ENCODE measurements at places on chromosomes 7 and 10. TPM values are rescaled to one million over a fixed set of nuclear protein-coding genes. Genes with fewer than 3 reads are reported as not detected.
A peak's percentile ranks its signal among the peaks of the same experiment; 100 is the strongest.

- H3K27ac ChIP-seq: no peak overlapping the region
- H3K36me3 ChIP-seq: no peaks in the 10 kb centered on the region
- no peaks in the 10 kb centered on the region for H3K27me3 ChIP-seq
- DNase-seq: no peak
Observed at GRCh38 chr7:78232806-78233205, 434.2 kb downstream of the PHTF2 start.

DNA sequence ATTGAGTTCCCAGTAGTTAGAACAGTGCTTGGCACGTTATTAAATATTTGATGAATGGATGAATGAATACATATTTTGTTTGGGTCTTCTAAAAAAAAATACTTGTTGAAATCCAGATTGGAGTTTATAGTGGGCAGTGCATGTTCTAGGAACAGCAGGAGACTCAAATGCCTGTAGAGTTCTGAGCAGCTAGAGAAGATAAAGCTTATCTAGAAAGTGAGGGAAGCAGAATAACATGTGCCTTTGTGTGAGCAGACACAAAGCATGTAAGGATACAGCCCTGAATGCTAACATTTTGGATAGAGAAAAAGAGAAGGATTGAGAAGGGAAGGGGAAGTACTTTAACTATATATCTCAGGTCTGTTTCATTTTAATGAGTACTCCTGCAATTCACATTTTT lies 71.9 kb downstream of the SRI start:
- no peak overlapping the region for H3K27ac ChIP-seq
- H3K4me3 ChIP-seq: no peak overlapping the region
- no peaks in the 10 kb centered on the region for H3K27me3 ChIP-seq
- H3K36me3 ChIP-seq: no peaks in the 10 kb centered on the region

- DNase-seq: no peak
- H3K4me1 ChIP-seq: no peaks in the 10 kb centered on the region
- no peaks in the 10 kb centered on the region for H3K36me3 ChIP-seq
- no peak overlapping the region for H3K4me3 ChIP-seq
- H3K27me3 ChIP-seq: no peaks in the 10 kb centered on the region
Observed at GRCh38 chr7:42197451-42197850, 39.6 kb downstream of the GLI3 start.

- peaks cover 9% of the 10 kb centered on the region for H3K36me3 ChIP-seq
- no peak overlapping the region for H3K4me3 ChIP-seq
- no peak for DNase-seq
- H3K27me3 ChIP-seq: no peaks in the 10 kb centered on the region
- H3K4me1 ChIP-seq: peaks cover 9% of the 10 kb centered on the region
Observed at GRCh38 chr10:86795353-86795752, 38.9 kb downstream of the BMPR1A start.

GRCh38 chr10:36638462-36639155 lies 486.8 kb upstream of the ANKRD30A start:
- no peaks in the 10 kb centered on the region for H3K27me3 ChIP-seq
- H3K4me1 ChIP-seq: no peaks in the 10 kb centered on the region
- no peak overlapping the region for H3K27ac ChIP-seq

DNA sequence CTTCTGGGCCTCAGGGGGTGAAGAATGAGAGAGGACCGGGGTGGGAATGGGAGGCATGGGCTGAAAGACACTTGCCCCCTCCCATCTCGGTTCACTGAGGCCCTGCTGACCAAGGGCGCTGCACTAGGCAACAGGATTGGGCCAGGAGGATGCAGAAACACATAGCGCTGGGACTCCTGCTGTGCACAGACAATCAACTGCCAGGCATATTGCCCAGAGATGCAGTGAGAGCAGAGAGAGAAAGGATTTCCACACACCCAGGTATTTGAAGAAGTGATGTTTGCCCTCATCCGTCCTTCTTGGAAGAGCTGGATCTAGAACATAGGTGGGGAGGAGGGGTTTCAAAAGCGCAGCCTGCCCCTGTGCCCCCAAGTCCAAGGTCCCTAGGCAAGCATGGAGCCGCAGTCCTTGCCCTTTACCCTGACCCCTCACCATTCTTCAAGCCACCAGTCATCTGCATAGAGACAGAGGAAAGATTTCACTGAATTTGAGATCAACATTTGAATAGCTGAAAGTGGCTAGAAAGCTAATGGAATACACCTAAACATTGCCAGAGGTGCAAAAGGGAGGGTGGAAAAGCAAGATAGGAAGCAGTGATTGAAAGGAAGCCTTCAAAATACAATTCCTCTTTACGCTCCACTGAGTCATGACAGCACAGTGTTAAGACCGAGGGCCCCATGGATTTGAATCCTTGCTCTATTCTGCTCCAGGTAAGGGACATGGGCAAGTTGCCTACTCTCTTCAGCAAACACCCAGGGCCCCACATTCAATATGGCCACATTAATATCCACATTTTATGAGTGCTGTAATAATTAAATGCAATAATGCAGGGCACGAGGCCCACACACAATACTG lies 44.2 kb upstream of the TNS3 start:
- no peaks in the 10 kb centered on the region for H3K36me3 ChIP-seq
- H3K27me3 ChIP-seq: no peaks in the 10 kb centered on the region
- DNase-seq: peak; percentile 64
- peak overlapping the region; percentile 29 for H3K27ac ChIP-seq
- H3K4me3 ChIP-seq: no peak overlapping the region

GRCh38 chr7:157320608-157320980 lies 16.2 kb upstream of the DNAJB6 start:
- H3K27ac ChIP-seq: no peak overlapping the region
- H3K4me3 ChIP-seq: no peak overlapping the region
- no peaks in the 10 kb centered on the region for H3K4me1 ChIP-seq
- H3K27me3 ChIP-seq: no peaks in the 10 kb centered on the region

GRCh38 chr10:114405011-114405350 lies 679 bp upstream of the AFAP1L2 start:
- H3K36me3 ChIP-seq: no peaks in the 10 kb centered on the region
- H3K4me3 ChIP-seq: peak overlapping the region; percentile 71
- DNase-seq: no peak
- H3K27ac ChIP-seq: no peak overlapping the region
- peaks cover 6% of the 10 kb centered on the region for H3K4me1 ChIP-seq

GRCh38 chr7:99389772-99390171 lies 15.2 kb downstream of the ARPC1B start:
- no peak overlapping the region for H3K27ac ChIP-seq
- H3K36me3 ChIP-seq: peaks cover 62% of the 10 kb centered on the region
- DNase-seq: no peak
- H3K4me3 ChIP-seq: no peak overlapping the region
- H3K27me3 ChIP-seq: no peaks in the 10 kb centered on the region

- peak overlapping the region; percentile 100 for H3K4me3 ChIP-seq
- peak; percentile 67 for DNase-seq
- H3K27me3 ChIP-seq: no peaks in the 10 kb centered on the region
- H3K4me1 ChIP-seq: no peaks in the 10 kb centered on the region
- no peak overlapping the region for H3K27ac ChIP-seq
Observed at GRCh38 chr7:124764051-124764846, 1.3 kb downstream of the GPR37 start.

DNA sequence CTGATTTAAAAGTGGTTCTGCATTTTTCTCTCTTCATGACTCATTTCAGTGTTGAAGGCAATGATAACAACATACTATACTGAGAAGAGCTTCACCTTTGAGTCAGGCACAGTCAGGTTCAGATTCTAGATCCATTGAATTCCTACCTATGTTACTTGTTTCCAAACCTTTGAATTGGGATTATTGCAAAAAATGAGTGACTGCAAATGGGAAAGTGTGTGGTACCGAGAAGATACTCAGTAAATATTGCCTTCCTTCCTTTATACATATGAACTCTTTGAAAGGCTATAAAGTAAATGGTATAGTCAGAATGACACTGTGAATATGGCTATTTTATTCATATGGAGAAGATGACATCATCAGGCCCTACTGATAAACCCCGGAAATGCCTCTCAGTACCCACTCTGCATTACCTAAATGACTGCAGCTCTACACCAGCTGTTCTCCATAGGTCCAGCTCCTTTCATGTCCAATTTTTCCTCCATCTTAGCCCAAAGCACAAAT lies 66.7 kb upstream of the FGL2 start:
- H3K36me3 ChIP-seq: no peaks in the 10 kb centered on the region
- no peak overlapping the region for H3K27ac ChIP-seq
- no peaks in the 10 kb centered on the region for H3K4me1 ChIP-seq
- H3K4me3 ChIP-seq: no peak overlapping the region

- H3K27ac ChIP-seq: no peak overlapping the region
- DNase-seq: peak; percentile 90
- H3K4me1 ChIP-seq: peaks cover 9% of the 10 kb centered on the region
Observed at GRCh38 chr7:47474937-47475879, 106.7 kb downstream of the TNS3 start.

GRCh38 chr10:51035344-51035743 lies 38.9 kb upstream of the PRKG1 start:
- no peaks in the 10 kb centered on the region for H3K36me3 ChIP-seq
- no peak for DNase-seq
- H3K27ac ChIP-seq: no peak overlapping the region
- peaks cover 5% of the 10 kb centered on the region for H3K4me1 ChIP-seq
- H3K4me3 ChIP-seq: no peak overlapping the region

DNA sequence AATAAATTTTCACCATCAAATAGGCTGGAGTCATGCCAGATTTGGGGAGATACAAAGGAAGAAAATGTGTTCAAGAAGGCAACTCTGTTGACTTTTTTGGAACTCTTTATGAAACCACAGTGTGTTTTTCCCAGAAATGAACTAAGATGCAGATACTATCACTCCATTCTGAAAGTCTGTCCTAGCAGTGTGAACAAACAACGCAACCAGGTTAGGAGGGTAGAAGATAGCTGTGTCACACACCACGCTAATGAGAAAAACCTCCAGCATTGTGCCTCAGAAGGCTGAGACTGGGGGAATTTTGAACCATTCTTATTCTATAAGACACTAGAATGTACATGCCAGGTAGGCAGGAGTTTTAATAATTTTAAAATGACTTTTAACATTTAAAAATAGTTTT lies 15.9 kb upstream of the ATP6V0A4 start:
- no peak for DNase-seq
- no peaks in the 10 kb centered on the region for H3K4me1 ChIP-seq
- no peak overlapping the region for H3K27ac ChIP-seq

GRCh38 chr10:128067691-128068397 lies 58.4 kb downstream of the MKI67 start:
- H3K36me3 ChIP-seq: no peaks in the 10 kb centered on the region
- peaks cover 9% of the 10 kb centered on the region for H3K4me1 ChIP-seq
- H3K27ac ChIP-seq: no peak overlapping the region
- H3K4me3 ChIP-seq: no peak overlapping the region

GRCh38 chr7:132965951-132966350 lies 115.9 kb downstream of the CHCHD3 start:
- DNase-seq: no peak
- no peaks in the 10 kb centered on the region for H3K36me3 ChIP-seq
- no peak overlapping the region for H3K27ac ChIP-seq
- H3K4me1 ChIP-seq: no peaks in the 10 kb centered on the region
- no peaks in the 10 kb centered on the region for H3K27me3 ChIP-seq

- H3K4me1 ChIP-seq: no peaks in the 10 kb centered on the region
- H3K36me3 ChIP-seq: peaks cover 79% of the 10 kb centered on the region
- H3K4me3 ChIP-seq: no peak overlapping the region
Observed at GRCh38 chr7:75579899-75580298, 87.8 kb downstream of the SPDYE5 start.

DNA sequence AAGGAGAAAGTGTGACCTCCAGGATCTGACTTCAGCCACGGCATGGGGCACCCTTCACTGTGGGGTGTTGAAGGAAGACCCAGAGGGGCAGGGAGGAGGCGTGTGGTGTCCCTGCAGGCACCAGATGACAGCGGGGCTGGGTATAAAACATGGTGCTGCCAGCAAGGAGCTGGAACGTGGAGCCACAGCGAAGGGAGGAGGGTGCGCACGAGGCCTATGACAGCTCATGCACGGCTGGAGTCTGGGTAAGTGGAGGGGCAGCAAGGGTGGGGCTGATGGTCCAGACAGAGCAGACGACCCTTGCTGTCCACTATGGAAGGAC lies 27.8 kb upstream of the FOXL3 start:
- DNase-seq: no peak
- no peaks in the 10 kb centered on the region for H3K27me3 ChIP-seq
- H3K27ac ChIP-seq: no peak overlapping the region
- no peaks in the 10 kb centered on the region for H3K4me1 ChIP-seq
- H3K36me3 ChIP-seq: peaks cover 6% of the 10 kb centered on the region
- H3K4me3 ChIP-seq: peak overlapping the region; percentile 56

DNA sequence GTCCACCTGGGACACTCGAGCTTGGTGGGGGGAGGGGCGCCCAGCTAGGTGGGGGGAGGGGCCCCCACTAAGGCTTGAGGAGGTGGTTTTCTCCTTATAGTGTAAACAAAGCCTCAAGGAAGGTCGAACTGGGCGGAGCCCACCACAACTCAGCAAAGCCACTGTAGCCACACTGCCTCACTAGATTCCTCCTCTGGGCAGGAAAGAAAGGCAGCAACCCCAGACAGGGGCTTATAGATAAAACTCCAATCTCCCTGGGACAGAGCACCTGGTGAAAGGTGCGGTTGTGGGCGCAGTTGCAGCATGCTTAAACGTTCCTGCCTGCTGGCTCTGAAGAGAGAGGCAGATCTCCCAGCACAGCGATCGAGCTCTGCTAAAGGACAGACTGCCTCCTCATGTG lies 133.1 kb downstream of the SNX13 start:
- DNase-seq: peak; percentile 67
- no peak overlapping the region for H3K4me3 ChIP-seq
- H3K27me3 ChIP-seq: no peaks in the 10 kb centered on the region
- peaks cover 8% of the 10 kb centered on the region for H3K4me1 ChIP-seq
- H3K36me3 ChIP-seq: peaks cover 15% of the 10 kb centered on the region
- H3K27ac ChIP-seq: no peak overlapping the region

GRCh38 chr7:46207931-46208634 lies 287.0 kb upstream of the IGFBP3 start:
- H3K4me1 ChIP-seq: no peaks in the 10 kb centered on the region
- H3K4me3 ChIP-seq: no peak overlapping the region
- DNase-seq: no peak
- no peak overlapping the region for H3K27ac ChIP-seq
- no peaks in the 10 kb centered on the region for H3K36me3 ChIP-seq

GRCh38 chr7:70553364-70553763 lies 578.6 kb upstream of the GALNT17 start:
- H3K4me3 ChIP-seq: no peak overlapping the region
- no peak overlapping the region for H3K27ac ChIP-seq

DNA sequence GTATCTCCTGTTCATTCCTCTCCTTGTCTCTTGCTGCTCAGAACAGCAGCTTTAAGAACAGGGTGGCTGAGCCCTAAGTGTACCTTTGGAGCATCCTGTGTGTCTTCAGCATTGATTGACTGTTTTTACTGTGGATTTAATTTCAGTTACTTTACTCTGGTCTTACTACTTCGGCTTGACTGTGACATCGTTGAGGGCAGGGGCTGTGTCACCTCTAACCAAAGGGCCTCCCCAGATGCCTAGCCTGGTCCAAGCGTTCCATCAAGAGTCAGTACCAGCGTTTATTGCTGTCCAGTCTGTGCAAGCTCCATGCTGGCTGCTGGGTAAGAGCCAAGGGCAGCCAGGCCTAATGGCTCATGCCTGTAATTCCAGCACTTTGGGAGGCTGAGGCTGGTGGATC lies 32.4 kb downstream of the CCM2 start:
- no peak overlapping the region for H3K27ac ChIP-seq
- H3K4me1 ChIP-seq: peaks cover 3% of the 10 kb centered on the region
- peaks cover 12% of the 10 kb centered on the region for H3K36me3 ChIP-seq
- H3K27me3 ChIP-seq: no peaks in the 10 kb centered on the region
- DNase-seq: no peak

HOXA7 gene
- not detected for total RNA-seq

GRM8 gene
- 1.8 TPM for total RNA-seq

C7orf57 gene
- 0.57 TPM for total RNA-seq

GRB10 gene
- total RNA-seq: 81.2 TPM

CPED1 gene
- total RNA-seq: 0.11 TPM

LAMB1 gene
- total RNA-seq: 219 TPM

PLEKHA1 gene
- 29.6 TPM for total RNA-seq

LOXL4 gene
- 0.77 TPM for total RNA-seq
